ENCODE measurements at places on chromosomes 1 and 21.

DNA sequence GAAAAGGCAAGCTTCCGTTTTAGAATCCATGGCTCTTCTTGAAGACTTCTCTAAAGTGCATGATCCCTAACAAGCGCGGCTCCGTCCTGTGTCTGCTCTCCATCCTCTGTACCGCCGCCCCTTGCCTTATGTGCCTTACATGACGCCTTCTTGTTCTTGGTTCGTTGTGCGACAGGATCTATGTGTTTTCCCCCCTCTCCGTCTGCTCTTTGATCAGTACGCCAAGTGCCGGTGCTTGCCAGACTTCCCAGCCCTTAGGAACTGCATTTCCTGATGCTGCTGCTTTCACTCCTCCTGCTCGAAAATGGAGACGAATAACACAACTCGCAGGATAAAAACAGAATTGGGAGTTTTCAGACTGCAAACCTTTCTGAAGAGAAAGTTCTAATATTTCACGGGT, 13.1 kb downstream of the NDUFV3 start:
- no peak for DNase-seq

GRCh38 chr1:155202198-155202597, 5.5 kb downstream of the THBS3 start:
- no peak for DNase-seq

DNA sequence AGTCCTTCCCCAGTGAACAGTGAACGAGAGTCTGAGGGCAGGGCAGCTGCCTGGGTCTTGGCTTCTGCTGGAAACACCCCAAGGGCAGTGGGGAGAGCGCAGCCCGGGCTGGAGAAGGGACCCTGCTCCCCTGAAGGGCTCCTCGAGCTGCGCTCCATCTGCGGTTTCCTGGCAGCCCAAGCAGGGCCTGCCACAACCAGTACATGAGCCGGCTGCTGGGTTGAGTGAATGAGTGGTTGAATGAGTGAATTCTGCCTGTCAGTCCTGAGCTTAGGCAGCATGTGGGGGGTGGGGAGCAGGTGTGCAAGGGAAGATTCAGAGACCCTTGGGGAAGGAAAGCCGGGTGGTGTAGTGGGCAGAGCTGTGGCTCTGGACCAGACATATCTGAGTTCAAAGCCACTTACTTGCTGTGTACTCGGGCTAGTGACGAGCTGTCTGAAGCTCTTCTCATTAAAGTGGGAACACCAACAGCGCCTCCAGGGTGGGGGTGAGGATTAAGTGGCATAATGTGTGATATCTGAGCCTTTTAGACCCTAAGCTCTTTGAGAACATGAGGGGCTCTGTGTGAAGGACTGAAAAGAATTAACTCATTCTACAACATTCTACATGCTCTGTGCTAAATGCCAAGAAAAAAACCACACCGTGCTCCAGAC, 3.7 kb downstream of the OPRD1 start:
- DNase-seq: no peak

DNA sequence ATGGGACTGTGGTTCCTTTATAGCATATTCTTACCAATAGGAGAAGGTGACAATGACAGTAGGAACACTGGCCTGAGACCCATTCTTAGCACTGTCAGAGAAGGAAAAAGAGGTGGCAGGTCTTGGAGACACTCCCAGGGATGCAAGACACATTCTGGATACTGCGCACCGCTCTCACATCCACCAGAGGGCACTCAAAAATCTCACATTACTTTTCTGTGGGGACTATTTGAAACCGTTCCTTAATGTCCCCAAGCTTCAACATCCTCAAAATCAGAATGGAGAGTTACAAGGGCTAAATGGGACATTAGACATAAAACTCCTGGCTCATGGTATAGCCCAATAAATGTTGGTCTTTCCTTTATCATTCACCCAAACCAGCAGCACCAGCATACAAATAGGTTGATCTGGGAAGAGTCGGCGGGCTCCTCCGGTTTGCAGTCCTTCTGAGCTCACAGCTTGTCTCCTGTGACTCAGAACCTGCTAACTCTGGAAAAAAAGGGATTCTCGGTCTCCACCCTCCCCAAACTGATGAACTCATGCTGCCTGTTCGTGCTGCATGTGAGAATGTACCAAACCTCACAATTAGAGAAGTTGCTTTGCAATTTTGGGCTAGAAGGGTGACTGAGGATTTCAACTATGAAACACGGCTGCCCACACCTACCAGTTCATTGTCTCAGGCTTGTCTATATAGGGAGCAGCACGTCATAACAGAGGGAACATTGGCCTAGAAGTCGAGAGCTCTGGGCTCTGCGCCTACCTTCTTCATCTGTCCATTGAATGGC, 40.2 kb downstream of the IL12RB2 start:
- DNase-seq: no peak

DNA sequence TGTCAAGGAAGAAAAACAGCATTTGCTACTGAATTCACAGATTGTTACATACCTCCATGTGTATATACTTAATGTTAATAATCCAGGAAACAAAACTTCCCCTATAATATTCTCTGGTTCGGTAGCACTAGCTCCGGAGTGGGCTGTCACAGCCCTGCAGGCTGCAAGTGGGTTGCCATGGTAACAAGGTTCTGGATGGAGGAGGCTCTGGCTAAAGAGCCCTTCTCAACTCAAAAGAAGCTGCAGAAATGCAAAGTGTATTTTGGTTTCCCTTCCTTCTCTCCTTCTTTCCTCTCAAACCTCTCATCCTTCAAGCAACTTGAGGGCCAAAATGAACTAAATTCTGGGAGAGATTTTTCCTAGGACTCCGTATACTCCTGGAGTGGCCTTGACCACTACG, 45.2 kb downstream of the ASTN1 start:
- DNase-seq: no peak

GRCh38 chr1:14949836-14950713, 203.5 kb upstream of the TMEM51 start:
- no peak for DNase-seq

DNA sequence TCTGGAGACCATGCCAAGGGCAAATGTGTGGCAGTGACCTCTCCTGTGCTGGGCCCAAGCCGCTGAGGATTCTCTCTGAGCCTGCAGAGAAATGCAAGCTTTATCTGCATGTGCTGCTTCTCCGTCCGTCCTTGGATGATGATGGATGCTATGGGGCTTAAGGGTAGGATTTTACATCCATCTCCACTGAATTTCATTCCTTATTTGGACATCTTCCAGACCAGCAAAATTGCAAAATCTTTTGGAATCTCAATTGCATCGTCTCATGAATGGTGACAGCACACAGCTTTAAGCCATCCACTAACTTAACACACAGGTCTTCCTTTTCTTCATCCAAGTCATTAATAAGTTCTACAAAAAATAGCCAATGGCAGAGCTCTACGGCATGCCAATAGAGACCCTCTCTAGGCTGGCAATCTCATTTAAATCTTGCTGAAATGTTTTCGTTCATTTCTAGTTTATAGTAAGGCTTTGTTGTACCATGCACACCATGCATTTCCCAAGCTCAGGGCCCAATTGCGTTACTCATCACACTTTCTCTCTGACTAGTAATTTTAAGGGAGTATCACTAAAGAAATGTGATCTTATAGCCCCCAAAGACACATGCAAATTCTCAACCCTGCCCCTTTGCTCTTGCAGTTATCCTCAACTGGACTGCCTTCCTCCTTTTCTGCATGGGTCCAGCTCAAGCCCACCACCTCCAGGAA, 11.1 kb downstream of the BATF3 start:
- DNase-seq: no peak

GRCh38 chr1:234270093-234270492, 103.2 kb upstream of the COA6 start:
- DNase-seq: no peak

DNA sequence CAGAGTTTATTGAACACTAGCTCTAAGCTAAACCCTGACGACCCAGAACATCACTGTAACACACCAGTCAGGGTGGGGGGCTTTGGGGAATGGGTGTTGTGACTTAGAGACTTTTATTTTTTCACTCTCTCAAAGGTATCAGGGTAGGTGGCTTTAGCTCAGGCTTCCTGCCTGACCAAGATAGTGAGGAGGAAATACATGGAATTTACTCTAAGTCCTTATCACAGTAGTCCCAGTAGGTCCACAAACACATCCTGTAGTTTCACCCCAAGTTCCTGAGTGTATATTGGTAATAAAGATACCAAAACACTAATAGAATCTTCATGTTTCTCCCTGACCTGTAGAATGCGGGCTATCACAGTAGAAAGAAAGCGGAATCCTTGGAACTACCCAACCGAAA, 15.1 kb downstream of the GJA5 start:
- no peak for DNase-seq

GRCh38 chr1:165910764-165911421, 83.5 kb downstream of the UCK2 start:
- no peak for DNase-seq

DNA sequence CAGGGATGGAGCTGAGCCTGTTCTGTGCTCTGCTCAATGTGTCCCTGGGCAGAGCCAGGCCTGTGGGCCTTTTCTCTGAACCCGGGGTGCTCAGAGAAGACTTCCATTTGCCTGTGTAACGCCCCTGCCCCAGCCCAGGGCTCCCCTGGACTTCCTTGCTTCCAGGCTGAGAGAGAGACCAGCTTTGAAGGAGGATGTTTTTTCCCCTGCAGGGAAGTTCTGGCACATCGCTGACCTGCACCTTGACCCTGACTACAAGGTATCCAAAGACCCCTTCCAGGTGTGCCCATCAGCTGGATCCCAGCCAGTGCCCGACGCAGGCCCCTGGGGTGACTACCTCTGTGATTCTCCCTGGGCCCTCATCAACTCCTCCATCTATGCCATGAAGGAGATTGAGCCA, 10.2 kb downstream of the SMPDL3B start:
- no peak for DNase-seq

DNA sequence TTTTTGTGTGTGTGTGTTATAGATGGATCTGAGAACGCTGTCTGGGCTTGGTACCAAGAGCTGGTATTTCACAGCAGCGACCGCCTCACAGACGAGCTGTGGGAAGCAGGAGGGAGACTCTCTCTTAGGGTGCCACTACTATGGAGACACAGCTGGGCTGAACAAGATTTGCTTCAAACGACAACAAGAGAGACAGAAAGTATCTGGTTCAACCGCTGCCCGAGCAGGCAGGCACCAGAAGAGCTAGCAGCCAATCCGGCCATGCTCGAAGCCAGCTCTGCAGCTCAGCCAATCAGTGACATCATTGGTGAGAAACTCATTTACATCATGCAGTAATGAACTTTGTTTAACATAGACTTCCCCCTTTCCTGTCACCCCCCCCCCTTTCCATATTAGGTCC, 341.3 kb downstream of the USP25 start:
- no peak for DNase-seq

DNA sequence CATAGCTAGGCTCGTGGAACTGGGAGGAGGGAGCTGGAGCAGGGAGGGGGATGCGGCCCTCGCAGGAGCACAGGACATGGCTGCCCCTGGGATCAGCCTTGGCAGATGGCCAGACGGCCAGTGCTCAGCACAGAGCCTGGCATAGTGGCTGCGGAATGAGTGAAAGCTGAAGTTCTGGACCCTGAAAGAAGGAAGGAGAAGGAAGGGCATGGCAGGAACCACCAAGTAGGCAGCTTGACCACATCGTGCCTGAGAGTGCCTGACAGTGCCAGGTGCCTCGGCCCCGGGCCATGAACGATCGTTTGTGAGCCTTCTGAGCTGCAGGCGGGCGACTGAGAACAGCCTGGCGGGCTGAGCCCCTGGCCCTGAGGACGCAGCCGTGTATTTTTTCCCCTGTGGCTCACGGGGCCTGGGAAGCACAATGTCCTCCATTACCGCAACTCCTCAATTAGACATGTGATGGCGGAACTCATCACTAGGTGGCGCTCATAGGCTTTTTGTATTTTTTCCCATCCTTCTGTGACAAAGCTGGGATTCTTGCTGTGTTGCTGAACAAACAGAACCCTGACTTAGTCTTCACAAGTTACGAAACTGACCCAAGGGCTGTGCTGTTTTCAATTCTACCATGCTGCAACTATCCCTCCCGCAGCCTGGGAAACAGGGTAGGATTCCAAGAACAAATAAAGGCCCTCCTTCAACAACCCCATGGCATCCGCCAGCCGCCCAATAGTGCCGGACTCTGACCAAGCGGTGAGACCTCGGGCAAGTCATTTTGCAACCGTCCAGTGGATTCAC, 29.9 kb upstream of the TMEM61 start:
- DNase-seq: peak; percentile 65

DNA sequence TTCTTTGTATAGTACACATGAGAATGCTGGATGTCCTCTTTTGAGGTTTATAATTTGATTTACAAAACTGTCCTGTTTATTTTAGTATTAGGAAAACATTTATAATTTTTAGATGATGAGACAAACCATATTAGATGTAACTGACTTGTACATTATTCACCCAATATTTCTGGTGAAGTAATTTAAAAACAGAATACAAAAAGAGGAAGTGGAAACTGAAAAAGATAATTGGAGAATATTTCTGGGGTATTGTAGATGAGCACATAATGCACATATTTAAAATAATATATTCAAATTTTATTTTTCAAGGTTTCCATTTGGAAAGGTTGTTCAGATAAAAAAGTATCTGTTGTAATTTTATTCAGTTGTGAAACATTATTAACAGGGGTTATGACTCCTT, 40.7 kb downstream of the XPR1 start:
- no peak for DNase-seq

- DNase-seq: no peak
These were observed 528.1 kb downstream of the DPYD start for GRCh38 chr1:97392701-97393100.
